ENCODE measurements at places on chromosomes 3 and 15.

- DNase-seq: no peak
Measured at GRCh38 chr3:115478359-115478758, 145.0 kb upstream of the GAP43 start.

- peak; percentile 29 for DNase-seq
Measured at GRCh38 chr15:82045179-82045891, 483 bp downstream of the MEX3B start.

GRCh38 chr3:100175637-100176280 lies 61.5 kb upstream of the FILIP1L start:
- no peak for DNase-seq

GRCh38 chr15:70698836-70699390 lies 64.4 kb downstream of the UACA start:
- no peak for DNase-seq

DNA sequence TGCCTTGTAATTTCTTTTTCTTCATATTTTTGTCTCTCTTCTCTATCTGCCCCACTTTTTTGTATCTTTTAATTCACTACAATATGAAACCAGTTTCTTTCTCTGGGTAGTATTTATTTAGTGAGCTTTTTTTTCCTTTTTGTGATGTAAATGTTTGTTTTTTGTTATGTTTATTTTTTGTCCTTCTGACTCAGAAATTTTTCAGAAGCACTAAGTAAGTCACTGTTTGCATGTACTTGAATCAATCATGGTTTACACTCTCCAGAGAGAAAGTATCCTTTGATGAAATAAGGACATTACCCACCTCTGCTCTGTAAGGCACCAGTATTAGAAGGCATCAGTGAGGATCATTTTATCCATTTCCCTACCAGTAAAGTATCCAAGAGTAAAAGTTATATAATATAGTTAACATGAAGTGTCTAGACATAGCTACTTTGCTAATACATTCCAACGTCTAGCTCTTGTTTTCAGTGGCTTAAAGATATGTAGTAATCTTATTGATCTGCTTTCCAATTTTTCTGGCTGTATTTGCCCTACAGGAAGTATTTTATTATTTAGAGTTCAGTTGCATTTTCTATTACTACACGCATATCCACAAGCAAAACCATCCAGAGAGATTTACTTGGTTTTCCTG lies 25.4 kb downstream of the FILIP1L start:
- DNase-seq: no peak

DNA sequence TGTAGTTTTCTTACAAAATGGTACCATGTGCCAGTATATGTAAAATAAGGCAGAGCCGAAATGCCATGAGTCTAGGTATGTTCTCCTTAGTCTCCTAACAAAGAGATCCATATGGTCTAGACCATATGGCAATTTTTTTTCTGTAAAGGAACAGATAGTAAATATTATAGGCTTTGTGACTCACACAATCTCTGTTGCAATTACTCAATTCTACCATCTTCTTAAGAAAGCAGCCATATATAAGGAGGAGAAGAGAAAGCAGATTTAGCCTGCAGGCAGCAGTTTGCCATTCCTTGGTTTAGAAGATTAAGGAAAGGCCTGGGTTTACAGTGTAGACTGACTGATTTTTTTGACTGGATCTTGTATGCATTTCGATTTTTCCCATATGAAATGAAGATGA lies 16.3 kb upstream of the BBX start:
- no peak for DNase-seq

- no peak for DNase-seq
Measured at GRCh38 chr15:46278062-46278461, 643.2 kb downstream of the SQOR start.

DNA sequence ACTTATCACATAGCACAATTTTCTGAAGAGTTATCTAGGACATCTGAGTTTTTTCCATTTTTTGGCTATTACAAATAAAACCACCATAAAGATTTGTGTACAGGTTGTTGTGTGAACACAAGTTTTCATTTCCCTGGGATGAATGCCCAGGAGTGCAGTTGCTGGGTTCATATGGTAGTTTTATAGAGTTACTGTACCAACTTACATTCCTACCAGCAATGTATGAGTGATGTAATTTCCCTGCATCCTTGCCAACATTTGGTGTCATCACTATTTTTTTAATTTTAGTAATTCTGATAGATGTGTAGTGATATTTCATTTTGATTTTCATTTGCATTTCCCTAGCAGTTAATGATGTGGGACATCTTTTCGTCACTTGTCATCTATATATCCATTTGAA lies 20.5 kb downstream of the FILIP1L start:
- DNase-seq: no peak

- no peak for DNase-seq
Measured at GRCh38 chr3:175477651-175478224, 618.6 kb downstream of the NAALADL2 start.

DNA sequence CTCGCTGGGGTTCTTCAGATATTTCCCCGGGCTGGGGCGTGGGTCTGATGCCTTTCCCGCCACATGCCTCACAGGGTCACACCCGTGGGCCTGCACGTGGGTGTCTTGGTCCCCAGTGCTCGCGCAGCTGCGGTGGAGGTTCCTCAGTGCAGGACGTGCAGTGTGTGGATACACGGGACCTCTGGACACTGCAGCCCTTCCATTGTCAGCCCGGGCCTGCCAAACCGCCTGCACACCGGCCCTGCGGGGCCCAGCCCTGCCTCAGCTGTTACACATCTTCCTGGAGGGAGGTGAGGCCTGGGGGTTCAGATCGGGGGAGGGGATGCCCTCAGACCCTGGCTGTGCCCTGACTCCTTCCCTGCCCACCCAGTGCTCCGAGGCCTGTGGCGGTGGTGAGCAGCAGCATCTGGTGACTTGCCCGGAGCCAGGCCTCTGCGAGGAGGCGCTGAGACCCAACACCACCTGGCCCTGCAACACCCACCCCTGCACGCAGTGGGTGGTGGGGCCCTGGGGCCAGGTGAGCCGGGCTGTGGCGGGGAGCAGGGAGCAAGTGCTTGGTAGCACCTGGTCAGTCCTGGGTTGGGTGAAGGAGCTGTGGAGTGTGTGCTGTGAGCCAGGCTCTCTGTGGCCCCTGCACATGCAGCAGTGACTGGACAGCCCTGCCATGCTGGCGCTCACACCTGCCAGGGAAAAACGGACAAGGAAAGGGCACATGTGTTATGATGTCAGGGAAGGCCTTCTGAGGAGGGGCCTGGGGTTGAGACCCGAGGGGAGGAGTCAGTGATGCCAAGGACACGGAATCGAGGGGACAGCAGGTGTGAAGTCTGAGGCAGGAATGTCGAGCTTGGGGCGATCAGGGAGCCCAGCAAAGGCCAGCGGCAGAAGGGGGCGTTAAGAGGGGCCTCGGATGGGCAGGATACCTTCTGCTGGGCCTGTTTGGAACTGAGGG lies 88.9 kb downstream of the TBC1D2B start:
- DNase-seq: no peak

GRCh38 chr3:125670352-125670751 lies 75.1 kb upstream of the OSBPL11 start:
- DNase-seq: no peak

GRCh38 chr15:40098489-40099261 lies 10.0 kb downstream of the BMF start:
- DNase-seq: peak; percentile 84

GRCh38 chr3:183515968-183516851 lies 39.3 kb downstream of the KLHL6 start:
- no peak for DNase-seq

DNA sequence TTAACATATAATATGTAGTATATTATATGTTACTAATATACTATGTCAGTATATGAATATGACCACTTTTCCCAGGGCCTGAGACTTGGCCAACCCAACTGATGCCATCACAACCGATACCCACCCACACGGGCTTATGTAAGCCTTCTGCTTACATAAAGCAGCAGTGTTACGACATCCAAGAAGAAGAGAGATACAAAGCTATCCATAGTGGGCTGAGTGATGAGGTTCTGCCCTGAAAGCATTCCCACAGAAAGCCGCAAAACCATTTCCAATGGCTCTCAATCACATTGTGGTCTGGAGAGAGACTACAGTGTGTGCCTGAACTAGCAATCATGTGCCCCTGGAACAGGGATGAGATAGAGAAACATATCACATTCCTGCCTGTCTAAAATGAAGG lies 177.9 kb downstream of the PLOD2 start:
- DNase-seq: no peak

DNA sequence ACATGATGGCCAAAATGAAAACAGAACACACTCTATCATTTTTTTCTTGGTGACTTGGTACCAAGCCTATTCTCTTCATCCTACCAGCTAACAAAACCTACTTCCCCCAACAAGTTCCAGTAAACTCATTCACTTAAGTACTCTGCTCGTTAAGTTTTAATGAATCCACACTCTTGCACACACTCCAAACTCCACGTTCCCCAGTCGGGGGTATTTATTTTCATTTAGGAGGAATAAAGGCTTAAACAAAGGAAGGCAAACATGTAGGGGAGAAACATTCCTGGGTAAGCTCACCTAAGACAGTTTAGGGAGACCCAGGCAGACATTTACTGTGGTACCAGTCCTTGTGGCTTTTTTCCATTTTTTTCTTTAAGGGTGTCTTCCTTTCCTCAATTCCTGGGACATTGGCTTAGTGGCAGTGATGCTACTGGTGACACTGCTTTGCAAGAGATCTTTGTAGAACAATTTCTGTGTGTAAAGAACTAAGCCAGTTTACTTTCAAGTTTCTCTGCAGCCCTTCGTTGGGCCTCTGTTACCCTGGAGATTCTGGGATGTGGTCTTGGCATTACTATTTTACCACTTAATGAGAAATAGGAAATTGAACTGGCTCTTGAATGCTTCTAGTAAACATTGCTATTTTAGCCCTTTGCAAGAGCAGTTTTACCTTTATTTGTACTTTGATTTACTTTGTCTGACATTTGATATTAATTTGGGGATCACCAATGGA lies 117.3 kb upstream of the C15orf61 start:
- DNase-seq: no peak

DNA sequence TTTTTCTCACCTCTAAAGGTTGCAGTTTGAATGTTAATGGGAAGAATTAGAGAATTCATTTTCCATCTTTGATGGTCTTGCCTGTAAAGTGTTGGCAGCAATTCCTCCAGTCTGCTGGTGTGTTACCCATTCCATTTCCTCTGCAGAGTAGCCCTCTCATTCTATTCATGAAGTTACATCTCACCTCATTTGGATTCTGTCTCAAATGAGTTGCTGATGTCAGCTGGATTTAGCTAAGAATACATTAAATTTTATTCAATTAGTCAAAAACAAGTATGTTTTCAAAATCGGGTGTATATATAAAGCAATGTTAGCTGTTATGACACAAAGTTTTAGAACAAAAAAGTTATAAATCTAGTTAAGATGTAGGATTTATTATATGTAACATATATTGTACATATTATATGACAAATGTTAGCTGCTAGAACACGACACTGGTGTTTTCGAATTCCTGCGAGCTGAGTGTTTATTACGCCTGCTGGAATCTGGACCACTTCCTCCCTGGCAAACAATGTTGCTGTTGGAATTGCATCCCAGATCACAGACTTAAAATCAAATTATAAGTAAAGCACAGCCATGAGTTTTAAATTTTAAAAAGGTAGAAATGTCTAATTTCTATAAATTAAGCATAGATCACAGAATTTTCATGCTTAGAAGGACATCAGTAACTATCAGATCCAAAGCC lies 516.2 kb downstream of the OCA2 start:
- no peak for DNase-seq

- DNase-seq: no peak
Measured at GRCh38 chr3:52471371-52472238, 16.2 kb downstream of the NISCH start.

DNA sequence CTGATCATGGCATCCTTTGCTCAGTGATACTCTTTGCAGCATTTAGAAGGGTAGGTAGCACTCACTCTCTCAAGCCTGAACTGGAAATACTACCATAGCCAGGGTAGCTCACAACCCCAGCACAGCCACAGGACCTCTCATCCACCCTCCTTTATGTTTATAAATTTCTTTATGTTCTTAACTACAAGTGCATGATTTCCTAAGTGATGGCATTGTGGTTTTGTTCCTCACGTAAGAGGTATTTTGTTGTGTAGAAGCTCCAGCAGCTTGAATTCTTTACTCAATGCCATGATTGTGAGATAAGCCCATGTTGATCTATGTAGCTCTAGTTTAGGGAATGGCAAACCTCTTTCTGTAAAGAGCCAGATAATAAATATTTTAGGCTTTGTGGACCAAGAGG lies 7.9 kb upstream of the RTP3 start:
- no peak for DNase-seq

DNA sequence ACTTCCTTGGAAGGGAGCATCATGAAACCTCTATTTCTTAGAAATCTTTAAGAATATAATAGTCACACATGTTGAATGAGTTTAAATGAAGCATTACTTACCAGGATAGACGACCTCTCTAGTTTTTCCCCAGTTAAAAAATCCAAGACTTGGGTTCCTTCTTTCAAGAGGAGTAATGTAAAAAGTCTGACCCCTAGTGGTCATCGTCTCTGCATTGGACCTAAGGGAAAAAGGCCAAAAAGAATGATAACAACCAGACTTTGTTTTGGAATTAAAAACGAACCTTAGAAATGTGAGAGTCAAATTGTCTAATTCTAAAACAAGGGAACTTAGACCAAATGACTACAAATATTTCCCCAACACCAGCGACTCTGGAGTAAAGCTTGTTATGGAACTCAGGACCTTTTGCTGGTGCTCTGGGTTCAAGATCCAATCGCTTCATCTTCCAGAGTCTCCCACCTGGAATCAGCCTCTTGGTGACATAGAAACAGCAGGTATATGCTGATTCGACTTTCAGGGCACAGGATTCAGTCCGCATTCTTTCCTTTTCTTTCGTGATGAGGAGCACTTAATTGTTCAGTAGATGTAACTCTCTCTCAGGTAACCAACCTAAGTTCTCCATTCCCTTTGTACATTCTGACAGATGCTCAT lies 214.8 kb upstream of the TPRG1 start:
- peak; percentile 64 for DNase-seq

- no peak for DNase-seq
Measured at GRCh38 chr3:71549951-71550350, 33.6 kb downstream of the FOXP1 start.

GRCh38 chr3:182292591-182292990 lies 500.7 kb upstream of the ATP11B start:
- no peak for DNase-seq

DNA sequence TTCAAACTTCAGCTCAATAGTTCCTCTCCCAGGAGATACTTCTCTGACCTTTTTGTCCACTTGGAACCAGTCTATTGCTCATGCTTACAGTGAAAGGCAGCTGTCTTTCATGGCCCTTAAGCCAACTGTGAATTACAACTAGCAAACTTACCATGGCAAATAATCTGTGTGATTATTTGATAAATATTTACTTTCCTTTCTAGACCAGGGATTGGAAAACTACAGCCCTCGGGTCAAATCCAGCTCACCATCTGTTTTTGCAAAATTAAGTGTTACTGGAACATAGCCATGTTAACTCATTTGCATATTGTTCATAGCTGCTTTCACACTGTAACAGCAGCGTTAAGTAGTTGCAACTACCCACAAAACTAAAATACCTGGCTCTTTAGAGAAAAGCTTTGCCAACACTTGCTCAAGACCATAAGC lies 289.1 kb upstream of the MCTP2 start:
- DNase-seq: no peak

DNA sequence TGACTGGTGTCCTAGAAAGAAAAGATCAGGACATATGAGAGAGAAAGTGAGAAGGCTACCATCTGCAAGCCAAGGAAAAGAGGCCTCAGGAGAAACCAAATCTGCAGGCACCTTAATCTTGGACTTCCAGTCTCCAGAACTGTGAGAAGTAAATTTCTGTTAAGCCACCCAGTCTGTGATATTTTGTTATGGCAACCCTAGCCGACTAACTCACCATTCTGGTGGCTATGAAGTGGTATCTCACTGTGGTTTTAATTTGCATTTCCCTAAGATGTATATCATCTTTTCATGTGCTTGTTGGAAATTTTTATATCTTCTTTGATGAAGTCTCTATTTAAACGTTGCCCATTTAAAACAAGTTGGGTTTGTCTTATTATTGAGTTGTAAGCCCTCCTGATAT lies 40.6 kb downstream of the ILDR1 start:
- DNase-seq: no peak
